ENCODE measurements at places on chromosomes 11 and 22.
A peak's percentile ranks its signal among the peaks of the same experiment; 100 is the strongest.

DNA sequence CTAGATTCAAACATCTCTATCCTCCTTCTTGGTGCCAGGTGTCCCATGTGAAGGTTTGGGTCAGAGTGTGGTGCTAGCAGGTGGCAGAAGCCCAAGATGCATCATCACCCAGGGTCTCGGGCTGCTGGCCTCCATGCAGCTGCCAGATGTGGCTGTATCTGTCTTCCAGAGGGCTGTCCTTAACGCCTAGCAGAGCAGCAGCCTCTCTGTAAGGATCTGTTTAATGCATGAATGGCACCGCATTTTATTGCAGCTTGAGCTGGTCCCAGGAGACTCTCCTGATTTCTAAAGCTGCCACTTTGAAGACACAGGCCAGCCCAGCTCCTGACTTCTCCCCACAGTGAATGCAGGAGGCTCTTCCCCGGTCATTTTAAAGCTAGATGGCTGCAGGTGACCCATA, 26.3 kb downstream of the SLC1A2 start:
- DNase-seq = no peak

GRCh38 chr11:12871241-12871640, 137.9 kb upstream of the RASSF10 start:
- peak; percentile 31 for DNase-seq

GRCh38 chr11:115930291-115930690, 426.1 kb upstream of the CADM1 start:
- DNase-seq = no peak

DNA sequence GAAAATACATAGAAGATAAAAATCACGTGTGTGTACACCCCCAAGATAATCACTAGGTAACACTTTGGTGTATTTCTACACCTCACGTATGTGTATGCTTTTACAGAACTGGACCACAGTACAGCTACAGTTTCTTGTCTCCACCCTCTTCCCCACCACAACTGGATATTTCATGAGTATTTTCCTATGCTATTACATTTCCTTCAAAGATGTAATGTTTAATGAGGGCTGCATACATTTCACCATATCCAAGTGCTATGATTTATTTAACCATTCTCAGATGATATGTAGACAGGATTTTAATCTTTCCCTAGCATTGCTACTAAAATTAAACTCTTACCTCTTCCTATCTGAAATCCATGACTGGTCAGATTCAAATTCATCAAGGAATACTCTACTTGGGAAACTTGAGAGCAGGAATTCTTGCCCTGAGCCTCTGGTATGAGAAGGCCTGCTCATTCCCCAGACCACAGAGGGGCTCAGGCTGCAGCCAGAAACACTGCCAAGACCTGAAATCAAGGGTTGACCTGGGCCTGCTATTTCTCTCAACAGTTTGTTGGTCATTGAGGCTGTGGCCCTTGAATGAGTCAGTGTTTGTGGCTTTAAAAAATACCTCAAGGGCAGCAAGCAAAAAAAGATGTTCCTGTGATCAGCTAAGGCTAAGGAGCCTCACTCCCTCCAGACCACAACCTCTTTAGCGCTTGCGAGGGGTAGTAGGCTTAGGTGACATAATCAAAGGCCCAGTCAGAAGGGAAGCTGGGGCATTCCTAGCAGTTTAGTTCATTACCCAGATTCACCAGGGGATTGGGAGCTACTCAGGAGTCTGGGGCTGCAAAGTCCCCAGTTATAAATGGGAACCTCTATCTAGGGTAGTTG, 55.5 kb downstream of the ABTB2 start:
- peak; percentile 98 for DNase-seq

GRCh38 chr22:46508491-46508999, 28.9 kb downstream of the CELSR1 start:
- no peak for DNase-seq

GRCh38 chr11:111010391-111011274, 234.9 kb upstream of the POU2AF2 start:
- no peak for DNase-seq

- no peak for DNase-seq
Measured at GRCh38 chr11:129815596-129816461, at the start of gene TMEM45B. TMEM45B (plus strand) TSS chr11:129815848; CDS start chr11:129852483, 36,635 bp downstream.

- DNase-seq = peak; percentile 97
Measured at GRCh38 chr11:72141066-72141465, 5.5 kb downstream of the FOLR3 start.

- peak; percentile 79 for DNase-seq
Measured at GRCh38 chr11:64268025-64268892, 16.2 kb downstream of the BAD start.

DNA sequence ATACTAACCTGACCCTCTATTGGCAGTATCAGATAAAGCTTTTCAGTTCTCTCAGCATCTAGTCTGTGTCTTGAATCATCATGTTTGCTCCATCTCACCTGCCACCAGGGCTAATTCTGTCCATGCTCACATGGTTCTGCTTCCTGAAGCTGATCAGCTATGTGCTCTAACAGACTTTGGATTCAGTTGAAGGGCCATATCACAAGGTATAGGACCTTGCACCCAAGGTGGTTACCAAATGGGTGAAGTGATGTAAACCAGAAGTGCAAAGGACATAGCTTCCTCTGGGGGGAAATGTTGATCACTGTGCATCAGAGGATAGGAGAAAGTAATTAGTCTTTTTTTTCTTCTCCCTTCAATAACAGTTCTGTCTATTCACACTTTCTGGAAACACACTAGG, 417.0 kb upstream of the ANO5 start:
- DNase-seq = no peak

- DNase-seq = no peak
Measured at GRCh38 chr22:22244316-22245250, at the start of gene VPREB1. VPREB1 (plus strand) TSS chr22:22244786; CDS start chr22:22244814, 28 bp downstream.

- DNase-seq = no peak
Measured at GRCh38 chr11:121515335-121515671, 62.5 kb upstream of the SORL1-AS1 start.

- DNase-seq = no peak
Measured at GRCh38 chr11:1156506-1157340, 1.0 kb upstream of the MUC5AC start.

- no peak for DNase-seq
Measured at GRCh38 chr22:22133910-22134309, 110.7 kb upstream of the VPREB1 start.

DNA sequence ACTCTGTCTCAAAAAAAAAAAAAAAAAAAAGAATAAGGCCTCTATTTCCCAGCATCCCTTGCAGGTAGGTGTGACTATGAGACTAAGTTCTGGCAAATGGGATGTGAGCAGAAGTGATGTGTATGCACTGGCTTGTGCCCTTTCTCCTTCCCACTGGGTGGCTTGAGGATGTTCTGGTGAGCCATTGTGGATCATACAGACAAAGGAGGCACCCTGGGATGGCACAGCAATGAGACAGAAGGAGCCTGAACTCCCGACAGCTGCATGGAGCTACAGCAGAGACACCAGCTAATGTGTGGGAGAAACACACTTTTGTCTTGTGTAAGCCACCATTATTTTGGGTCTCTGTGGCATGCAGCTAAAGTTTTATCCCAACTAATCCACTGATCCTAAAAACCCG, 10.6 kb upstream of the SORL1 start:
- no peak for DNase-seq

- no peak for DNase-seq
Measured at GRCh38 chr11:2317354-2318050, 15.7 kb downstream of the TSPAN32 start.

DNA sequence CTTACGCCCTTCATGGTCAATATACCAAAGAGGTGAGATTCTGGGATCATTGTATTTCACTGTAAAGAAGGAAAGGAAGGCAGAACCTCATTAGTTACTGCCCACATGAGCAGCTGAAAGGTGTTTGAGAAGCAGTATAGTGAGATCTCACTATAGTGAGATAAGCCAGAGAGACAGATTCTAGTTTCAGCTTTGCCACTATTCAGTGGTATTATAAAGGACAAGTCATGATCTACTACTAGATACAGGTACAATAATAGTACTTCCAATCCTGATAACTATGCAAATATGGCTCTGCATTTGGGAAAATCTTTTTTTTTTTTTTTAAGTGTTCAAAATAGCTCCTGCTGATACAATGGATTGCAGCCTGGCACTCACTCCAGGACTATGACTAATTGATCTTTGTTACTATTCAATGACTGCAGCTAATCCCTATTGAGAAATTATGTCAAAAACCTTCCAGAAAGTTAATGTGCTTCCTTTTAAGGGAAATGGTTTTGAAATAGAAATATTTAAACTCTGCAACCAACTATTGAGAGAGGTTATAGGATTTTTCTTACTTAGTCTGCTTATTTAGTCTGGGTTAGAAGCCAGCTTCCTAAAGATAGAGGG, 8.3 kb upstream of the DLAT start:
- peak; percentile 22 for DNase-seq

Measured in EL (cell line).